ENCODE measurements at places on chromosomes 3 and 15. TPM values are rescaled to one million over a fixed set of nuclear protein-coding genes. Genes with fewer than 3 reads are reported as not detected.

The MAGEF1 gene
- total RNA-seq = 53.3 TPM

The KCNAB1 gene
- total RNA-seq = 6.3 TPM

The SERPINI1 gene
- 7.7 TPM for total RNA-seq

The GOLGA6L7 gene
- total RNA-seq = not detected

The NOX5 gene
- total RNA-seq = not detected

The SFMBT1 gene
- 32.9 TPM for total RNA-seq

The TRMT10C gene
- 34.4 TPM for total RNA-seq

The CYFIP1 gene
- 92.6 TPM for total RNA-seq

The GPR171 gene
- total RNA-seq = not detected

The CHDH gene
- total RNA-seq = 2.6 TPM

The SUCLG2 gene
- total RNA-seq = 56.4 TPM

The TLR9 gene
- not detected for total RNA-seq

The CD80 gene
- not detected for total RNA-seq

The CFAP161 gene
- total RNA-seq = 0.21 TPM

The PP2D1 gene
- total RNA-seq = not detected

The KLHL6 gene
- 4.2 TPM for total RNA-seq

The SLC9C1 gene
- total RNA-seq = 3.2 TPM

The MASP1 gene
- total RNA-seq = 12.0 TPM

The RTP3 gene
- total RNA-seq = not detected

The ZXDC gene
- 39.2 TPM for total RNA-seq

The SOX2 gene
- 10.4 TPM for total RNA-seq

The TMEM266 gene
- total RNA-seq = not detected

The TMOD2 gene
- total RNA-seq = 14.5 TPM

The SHC4 gene
- total RNA-seq = 7.7 TPM

The CCDC39 gene
- total RNA-seq = 0.10 TPM

The ITIH3 gene
- 0.62 TPM for total RNA-seq

The FEZF2 gene
- not detected for total RNA-seq

The FSIP1 gene
- total RNA-seq = 0.10 TPM

The ADGRG7 gene
- not detected for total RNA-seq

The MOBP gene
- total RNA-seq = not detected

The SLC22A13 gene
- total RNA-seq = 0.51 TPM

The LRRC28 gene
- total RNA-seq = 50.9 TPM

Data from tongue (tissue), 3 donors.